ENCODE measurements at places on chromosomes 16 and 17.

- DNase-seq: no peak
Observed at GRCh38 chr17:57366558-57367351, 110.4 kb downstream of the MSI2 start.

DNA sequence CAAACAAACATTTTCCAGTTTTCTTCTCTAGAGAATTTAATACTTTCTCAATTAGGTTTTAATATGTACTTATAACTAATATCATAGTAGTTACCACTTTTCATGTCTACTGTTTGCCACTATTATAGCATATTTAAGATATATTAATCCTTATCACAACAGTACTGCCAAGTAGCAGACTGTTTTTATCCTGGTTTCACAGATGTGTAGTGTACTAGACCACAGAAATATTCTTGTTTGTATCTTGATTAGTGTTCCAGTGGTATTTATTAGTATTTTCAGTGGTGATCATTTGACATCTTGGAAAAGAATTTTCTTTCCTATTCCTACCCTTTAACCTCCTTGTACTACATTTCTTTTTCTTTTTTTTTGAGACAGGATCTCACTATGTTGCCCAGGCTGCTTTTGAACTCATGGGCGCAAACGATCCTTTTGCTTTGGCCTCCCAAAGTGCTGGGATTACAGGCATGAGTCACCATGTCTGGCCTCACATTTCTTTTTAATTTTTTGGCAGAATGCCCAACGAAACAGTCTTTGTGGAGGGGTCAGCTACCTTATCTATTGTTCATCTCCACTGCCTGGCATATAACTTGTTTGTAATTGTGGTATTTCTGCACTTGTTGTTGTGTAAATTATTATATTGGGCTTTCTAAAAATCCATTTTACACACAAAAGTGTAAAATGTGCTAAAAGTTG is 27.2 kb downstream of the MAP2K4 start:
- no peak for DNase-seq

GRCh38 chr16:78381060-78381459 is 281.6 kb downstream of the WWOX start:
- DNase-seq: no peak

DNA sequence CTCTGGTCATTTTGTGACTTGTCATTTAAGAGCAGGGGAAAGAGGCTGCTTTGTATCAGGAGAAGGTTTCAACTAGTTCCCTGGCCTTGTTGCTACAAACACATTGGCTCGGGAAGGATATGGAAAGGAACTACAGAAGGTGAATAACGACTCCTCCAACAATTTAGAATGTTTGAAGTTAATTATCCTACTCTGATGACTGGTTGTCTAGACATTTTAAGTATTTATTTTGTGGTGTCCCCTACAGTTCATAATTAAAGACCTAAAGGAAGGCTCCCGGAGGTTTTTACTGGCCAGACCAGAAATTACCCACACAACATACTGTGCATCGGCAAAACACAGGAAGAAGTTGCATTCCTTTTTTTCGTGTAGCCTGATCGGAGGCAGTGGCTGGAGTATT is 515.8 kb upstream of the SALL1 start:
- DNase-seq: no peak

DNA sequence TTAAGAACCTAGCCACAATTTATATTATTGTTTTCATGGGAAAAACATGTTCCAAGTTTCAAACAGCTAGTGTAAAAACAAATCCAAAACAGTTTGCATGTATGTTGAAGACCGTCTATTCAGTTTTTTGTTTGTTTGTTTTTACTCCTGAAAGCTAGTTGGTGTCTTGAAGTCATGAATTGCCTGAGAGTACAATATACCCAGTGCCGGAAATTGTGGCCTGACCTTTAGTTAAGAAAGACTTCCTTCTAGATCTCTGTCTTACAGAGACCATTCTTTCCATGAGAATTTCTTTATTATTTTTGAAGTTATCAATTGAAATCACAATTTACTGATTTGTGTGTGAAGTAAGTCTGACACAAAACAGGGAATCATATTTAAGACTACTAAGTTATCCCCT is 474.8 kb downstream of the KCNJ2 start:
- no peak for DNase-seq

GRCh38 chr17:64377769-64378282 is 12.8 kb downstream of the PECAM1 start:
- DNase-seq: no peak

GRCh38 chr17:66983414-66984021 is 19.0 kb downstream of the CACNG4 start:
- DNase-seq: no peak

DNA sequence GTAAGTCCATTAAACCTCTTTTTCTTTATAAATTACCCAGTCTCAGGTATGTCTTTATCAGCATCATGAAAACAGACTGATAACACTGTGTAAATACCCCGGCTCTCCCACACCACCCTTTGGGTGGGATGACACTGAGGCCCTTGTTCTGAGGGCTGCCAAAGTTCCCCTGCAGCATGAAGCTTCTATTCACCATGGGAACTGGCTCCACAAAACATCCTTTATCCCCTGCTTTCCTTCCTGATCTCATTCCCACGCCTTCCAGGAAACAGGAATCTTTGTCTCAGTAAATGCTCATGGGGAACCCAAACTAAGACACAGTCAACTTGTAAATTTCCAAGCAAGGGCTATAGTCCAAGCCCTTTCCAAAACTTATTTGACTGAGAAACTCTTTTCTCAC is 88.4 kb downstream of the ABCC12 start:
- DNase-seq: no peak

DNA sequence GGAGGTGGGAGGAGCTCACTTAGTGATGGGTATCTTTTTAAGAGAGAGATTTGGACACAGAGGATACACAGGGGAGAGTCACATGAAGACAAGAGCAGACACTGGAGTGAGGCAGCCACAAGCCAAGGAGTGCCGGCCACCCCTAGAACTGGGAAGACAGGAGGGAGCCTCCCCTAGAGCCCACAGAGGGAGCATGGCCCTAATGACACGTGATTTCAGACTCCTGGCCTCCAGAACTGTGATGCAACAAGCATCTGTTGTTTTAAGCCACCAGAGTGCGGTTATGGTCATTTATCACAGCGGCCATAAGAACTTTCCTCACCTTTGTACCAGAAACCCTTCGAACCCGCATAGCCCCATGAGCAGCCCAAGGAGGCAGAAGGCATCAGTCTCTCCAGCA is 33.3 kb downstream of the SLC38A8 start:
- DNase-seq: no peak

- DNase-seq: no peak
Observed at GRCh38 chr16:4322121-4323052, 6.5 kb downstream of the GLIS2 start.

- no peak for DNase-seq
Observed at GRCh38 chr16:87437327-87437726, 45.2 kb downstream of the MAP1LC3B start.

DNA sequence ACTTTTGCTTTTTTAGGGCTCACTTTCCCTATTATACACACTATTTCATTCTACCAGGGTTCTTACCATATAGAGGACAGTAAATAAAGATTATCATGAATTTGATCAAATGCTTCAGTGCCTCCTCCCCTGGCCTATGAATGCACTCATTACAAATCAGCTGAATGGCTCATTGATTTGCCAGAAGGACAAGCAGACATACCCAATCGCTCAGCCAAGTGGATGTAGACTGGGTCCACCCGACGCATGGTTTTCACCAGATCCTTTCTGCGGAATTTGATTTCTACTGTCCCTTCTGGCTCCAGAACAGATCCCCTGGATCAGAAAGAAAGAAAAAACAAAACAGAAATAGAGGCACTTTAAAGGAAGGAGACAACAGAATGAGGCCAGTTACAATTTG is 162.6 kb downstream of the AATF start:
- no peak for DNase-seq

DNA sequence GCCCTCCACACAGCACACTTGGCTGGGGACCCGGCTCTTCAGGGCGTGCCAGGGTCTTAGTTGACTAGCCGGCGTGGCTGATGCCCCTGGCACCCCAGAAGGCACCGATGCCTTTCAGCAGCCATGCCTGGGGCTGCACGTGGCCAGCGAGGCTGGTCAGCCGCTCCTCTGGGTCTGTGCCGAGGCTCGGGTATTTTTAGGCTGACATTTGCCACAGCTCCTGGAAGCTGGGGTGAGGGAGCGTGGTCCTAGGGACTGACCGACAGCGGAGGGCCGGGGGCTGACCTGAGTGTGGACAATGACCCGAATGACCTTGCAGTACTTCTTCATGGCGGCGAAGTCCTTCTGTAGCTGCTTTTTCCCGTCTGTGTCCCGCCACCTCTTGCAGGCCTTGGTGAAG is 3.9 kb downstream of the RPL3L start:
- DNase-seq: no peak

DNA sequence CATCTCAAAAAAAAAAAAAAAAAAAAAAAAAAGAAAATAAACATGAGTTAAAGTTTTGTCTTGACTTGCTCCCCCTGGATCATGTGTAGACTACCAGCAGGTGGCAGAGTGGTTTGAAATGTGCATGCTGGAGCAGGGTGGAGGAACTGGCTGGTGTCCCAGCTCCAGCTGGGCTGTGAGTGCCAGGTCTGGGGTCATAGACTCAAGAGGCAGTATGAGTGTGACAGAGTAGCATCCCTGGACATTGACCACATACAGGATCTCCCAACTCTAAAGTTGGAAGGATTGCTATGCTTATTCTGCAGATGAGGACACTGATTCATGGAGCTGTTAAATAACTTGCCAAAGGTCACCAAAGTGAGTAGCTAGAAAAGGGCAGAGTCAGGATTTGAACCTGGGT is 198.0 kb upstream of the MPHOSPH6 start:
- DNase-seq: no peak

- DNase-seq: peak; percentile 47
Observed at GRCh38 chr16:28623172-28623711, 13.4 kb upstream of the SULT1A1 start.

DNA sequence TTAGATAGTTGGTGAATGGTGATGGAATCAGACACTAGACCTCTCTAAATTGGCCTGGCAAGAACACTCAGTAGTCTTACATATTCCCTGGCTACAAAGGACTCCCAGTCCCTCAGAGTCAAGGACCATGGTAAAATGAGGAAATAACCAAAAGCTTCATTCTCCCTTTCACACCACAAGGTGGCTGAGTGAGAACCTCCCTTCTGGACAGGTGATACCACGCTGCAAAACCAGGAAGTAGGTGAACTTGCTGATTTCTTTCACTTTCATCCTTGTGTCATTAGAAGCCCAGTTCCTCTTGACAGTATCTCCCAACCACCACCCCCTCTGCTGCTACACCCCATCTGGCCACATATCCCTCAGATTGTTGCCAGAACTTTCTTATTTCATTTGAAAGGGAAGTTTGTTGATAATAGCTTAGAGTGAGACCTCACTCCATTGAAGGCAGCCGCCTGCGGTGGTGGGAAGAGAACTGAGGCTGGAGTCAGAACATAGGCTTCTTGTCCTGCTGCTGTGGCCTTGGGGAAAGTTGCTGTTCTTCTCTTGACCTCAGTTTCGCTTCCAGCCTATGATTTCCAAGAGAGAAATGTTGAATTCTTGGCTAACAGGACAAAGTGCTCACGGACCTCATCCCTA is 290.6 kb upstream of the CCL2 start:
- DNase-seq: no peak

DNA sequence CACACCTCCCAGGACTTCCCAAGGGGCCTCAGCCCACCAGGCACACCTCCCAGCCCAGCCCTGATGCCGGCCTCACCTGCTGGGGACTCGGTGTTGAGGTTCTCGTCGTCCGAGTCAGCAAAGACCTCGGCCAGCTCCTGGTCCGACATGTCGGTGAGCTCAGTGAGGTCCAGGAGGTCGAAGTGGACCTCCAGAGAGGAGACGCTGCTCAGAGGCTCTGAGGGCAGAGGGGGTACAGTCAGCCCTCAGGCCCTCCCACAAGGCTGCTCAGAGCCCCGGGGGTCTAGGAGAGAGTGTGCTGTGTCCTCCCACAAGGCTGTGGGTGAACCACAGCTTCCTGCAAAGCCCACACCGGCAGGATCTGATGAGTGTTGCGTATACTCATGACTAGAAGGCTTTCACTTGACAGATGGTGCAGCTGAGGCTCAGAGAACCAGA is 10.5 kb downstream of the DBNDD1 start:
- DNase-seq: peak; percentile 46

- no peak for DNase-seq
Observed at GRCh38 chr17:8900626-8901585, 33.4 kb upstream of the PIK3R6 start.

GRCh38 chr16:66476328-66477027 is 49.4 kb downstream of the BEAN1 start:
- DNase-seq: peak; percentile 45

DNA sequence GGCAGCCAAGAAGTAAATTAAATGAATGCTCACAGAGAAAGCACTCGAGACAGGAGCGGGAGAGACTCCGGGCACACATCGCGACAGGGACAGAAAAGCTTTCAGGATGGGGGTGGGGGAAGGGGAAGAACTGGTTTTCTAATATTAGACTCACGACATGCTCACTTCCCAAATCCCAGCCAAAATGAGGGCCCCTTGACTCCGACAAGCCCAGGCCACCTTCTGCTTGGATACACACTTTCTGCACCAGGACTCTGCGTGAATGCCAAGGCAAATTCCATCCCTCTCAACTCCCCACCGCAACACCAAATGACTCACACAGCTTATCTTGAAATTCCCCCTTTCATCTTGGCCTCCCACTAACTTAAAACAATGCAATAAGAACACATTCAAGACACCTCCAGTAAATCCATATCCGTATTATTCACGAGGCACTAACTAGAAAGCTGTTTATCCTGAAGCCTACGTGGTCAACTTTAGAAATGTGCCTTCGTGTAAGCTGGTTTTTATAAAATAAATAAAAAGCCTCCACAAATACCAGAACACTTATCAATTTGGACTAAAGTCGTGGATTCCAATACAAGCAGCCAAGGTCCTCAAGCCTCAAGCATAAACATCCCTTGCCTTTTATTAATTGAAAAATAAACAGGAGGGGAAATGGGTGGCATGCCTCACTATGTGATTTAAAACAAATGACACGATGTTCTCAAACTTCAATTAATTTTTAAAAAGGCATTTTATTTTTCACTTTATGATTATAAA is 46.1 kb downstream of the NXN start:
- no peak for DNase-seq
